Activated CD4-positive, alpha-beta memory T cell treated with anti-CD3 and anti-CD28 coated beads, Interleukin-2, amount 10 ng/mL, durations not matched to agents 7 days and 5 days (primary cell): ENCODE measurements at places on chromosomes 11 and 22. TPM values are rescaled to one million over a fixed set of nuclear protein-coding genes. Genes with fewer than 3 reads are reported as not detected.

- no peaks in the 10 kb centered on the region for H3K36me3 ChIP-seq
- H3K27ac ChIP-seq = no peak overlapping the region
- no peak overlapping the region for H3K4me3 ChIP-seq
- DNase-seq = no peak
- peaks cover 3% of the 10 kb centered on the region for H3K4me1 ChIP-seq
- no peaks in the 10 kb centered on the region for H3K27me3 ChIP-seq
Observed at GRCh38 chr11:64119700-64120099, 46.2 kb downstream of the MACROD1 start.

DNA sequence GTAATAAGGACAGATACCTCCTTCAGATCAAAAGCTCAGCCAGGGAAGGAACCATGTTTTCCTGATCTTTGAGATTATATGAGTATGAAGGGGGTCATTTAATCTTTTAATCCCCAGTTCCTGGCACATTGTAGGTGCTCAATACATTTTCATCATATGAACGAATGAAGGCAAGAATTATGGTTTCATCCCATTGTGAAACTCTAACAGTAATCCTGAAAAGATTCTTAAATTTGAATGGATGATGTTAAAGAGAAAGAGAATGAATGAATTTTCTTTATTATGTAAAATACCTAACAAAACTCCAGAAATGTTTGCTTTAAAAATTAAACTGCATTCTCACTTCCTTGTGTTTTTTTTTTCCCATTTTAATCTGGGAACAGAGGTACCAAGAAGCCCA is 162.2 kb upstream of the MTMR2 start:
- no peak overlapping the region for H3K4me3 ChIP-seq
- H3K27me3 ChIP-seq = no peaks in the 10 kb centered on the region
- no peak for DNase-seq
- no peak overlapping the region for H3K27ac ChIP-seq
- H3K36me3 ChIP-seq = peaks cover 35% of the 10 kb centered on the region
- H3K4me1 ChIP-seq = peaks cover under 1% of the 10 kb centered on the region

DNA sequence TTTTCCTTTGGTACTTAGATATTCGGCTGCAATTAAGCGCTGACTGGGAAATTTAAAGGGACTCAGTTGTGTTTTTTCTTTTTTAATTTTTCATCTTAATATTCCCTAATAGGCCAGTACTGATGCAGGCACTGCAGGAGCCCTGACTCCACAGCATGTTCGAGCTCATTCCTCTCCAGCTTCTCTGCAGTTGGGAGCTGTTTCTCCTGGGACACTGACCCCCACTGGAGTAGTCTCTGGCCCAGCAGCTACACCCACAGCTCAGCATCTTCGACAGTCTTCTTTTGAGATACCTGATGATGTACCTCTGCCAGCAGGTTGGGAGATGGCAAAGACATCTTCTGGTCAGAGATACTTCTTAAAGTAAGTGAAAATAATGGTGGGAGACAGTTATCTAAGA is 3.8 kb downstream of the YAP1 start:
- H3K27ac ChIP-seq = no peak overlapping the region
- peaks cover 2% of the 10 kb centered on the region for H3K36me3 ChIP-seq
- H3K4me1 ChIP-seq = peaks cover 16% of the 10 kb centered on the region

GRCh38 chr22:32334660-32335365 is 22.9 kb upstream of the RFPL3 start:
- H3K4me3 ChIP-seq = no peak overlapping the region
- no peak overlapping the region for H3K27ac ChIP-seq
- no peaks in the 10 kb centered on the region for H3K36me3 ChIP-seq
- no peaks in the 10 kb centered on the region for H3K4me1 ChIP-seq
- peaks cover 8% of the 10 kb centered on the region for H3K27me3 ChIP-seq

DNA sequence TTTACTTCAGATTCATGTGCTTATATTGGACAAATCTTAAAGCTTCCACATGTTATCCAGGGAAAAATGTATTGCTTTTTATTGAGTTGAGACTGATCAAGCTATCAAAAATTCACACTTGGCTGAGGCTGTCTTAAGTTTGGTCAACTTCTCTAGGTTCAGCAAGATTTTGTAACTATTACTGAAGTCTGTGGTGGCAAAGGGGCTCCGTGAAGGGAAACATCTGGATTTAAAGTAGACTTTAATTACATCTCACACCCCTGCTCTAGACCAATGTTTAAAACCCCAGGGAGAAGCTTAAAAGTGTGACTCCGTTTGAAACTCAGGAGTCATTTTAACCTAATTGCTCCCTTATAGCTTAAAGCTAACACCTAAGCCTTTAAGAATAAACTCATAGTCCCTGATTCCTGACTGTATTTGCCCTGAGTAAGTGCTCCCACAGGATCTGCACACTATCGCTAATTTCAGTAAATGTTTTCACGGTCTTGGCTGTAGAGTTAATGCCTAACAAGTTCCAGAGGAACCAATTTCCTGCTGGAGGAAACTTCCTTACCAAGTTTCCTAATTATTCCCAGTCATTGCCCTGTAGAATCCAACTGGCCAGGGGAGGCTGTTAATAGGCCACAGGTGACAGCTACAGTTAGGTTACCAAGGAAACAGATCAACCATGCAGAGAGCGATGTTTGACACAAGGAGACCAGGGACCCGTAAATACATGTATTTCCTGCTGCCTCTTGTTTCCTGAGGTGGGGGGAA is 40.5 kb downstream of the OR10A6 start:
- H3K36me3 ChIP-seq = no peaks in the 10 kb centered on the region
- H3K27ac ChIP-seq = no peak overlapping the region
- H3K27me3 ChIP-seq = peaks cover 9% of the 10 kb centered on the region
- no peak for DNase-seq

GRCh38 chr22:19645391-19645790 is 68.9 kb upstream of the SEPTIN5 start:
- H3K27me3 ChIP-seq = peaks cover 27% of the 10 kb centered on the region
- no peak overlapping the region for H3K4me3 ChIP-seq
- DNase-seq = no peak
- no peak overlapping the region for H3K27ac ChIP-seq
- H3K36me3 ChIP-seq = peaks cover 10% of the 10 kb centered on the region

- peak overlapping the region; percentile 40 for H3K4me3 ChIP-seq
- peaks cover 15% of the 10 kb centered on the region for H3K36me3 ChIP-seq
- H3K27ac ChIP-seq = no peak overlapping the region
- no peaks in the 10 kb centered on the region for H3K27me3 ChIP-seq
- peak; percentile 82 for DNase-seq
Observed at GRCh38 chr22:30920407-30920806, 48.2 kb downstream of the MORC2 start.

DNA sequence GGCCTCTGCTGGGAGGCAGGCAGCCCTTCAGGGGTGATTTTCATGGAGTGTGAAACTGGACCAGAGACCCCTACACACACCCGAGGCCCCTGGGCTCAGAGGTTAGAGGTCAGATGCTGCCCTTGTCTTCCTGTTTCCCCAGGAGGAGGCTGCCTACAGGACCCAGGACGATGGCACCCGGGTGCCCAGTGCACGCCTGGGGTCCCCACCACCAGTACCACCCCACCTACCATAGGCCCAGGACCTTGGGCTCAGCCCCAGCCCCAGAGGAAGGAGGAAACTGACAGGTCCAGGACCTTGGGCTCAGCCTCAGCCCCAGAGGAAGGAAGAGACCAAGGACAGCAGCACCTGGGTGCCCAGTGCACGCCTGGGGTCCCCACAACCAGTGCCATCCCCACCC is 79.2 kb downstream of the BRD1 start:
- no peak for DNase-seq
- H3K27me3 ChIP-seq = peaks cover 22% of the 10 kb centered on the region
- no peak overlapping the region for H3K27ac ChIP-seq
- H3K36me3 ChIP-seq = peaks cover 3% of the 10 kb centered on the region

DNA sequence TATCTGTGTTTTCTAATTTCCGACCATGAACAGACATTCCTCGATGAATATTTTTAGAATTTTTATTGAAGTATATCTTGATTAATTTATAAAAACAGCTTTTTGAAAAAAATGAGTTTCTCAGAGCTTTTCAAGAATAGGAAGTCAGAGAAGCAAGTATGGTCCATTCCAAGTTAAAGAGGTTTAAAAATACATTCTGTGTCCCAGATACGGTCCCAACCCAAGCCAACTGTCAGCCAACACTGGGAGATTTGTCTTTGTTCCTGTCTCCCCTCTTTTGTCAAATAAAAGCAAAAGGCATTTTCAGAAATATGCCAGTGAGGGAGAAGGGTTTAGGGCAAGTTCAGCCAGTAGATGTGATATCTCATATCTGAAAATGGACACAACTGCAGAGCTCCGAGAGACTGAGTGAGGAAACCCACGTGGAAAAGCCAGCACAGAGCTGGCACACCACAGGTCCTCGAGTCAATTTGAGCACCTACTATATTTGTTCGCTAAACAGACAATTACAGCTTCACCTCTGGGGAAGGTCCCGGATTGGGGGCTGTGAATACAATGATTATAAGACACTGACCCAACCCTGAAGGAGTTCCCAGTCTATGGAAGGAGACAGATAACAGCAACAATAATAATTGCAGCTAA is 59.8 kb downstream of the C11orf91 start:
- H3K4me3 ChIP-seq = no peak overlapping the region
- H3K4me1 ChIP-seq = peaks cover 2% of the 10 kb centered on the region
- DNase-seq = no peak
- H3K36me3 ChIP-seq = no peaks in the 10 kb centered on the region

GRCh38 chr11:16809886-16810668 is 71.6 kb downstream of the C11orf58 start:
- peaks cover 8% of the 10 kb centered on the region for H3K4me1 ChIP-seq
- no peaks in the 10 kb centered on the region for H3K36me3 ChIP-seq
- DNase-seq = no peak
- no peak overlapping the region for H3K27ac ChIP-seq
- no peaks in the 10 kb centered on the region for H3K27me3 ChIP-seq
- H3K4me3 ChIP-seq = no peak overlapping the region

DNA sequence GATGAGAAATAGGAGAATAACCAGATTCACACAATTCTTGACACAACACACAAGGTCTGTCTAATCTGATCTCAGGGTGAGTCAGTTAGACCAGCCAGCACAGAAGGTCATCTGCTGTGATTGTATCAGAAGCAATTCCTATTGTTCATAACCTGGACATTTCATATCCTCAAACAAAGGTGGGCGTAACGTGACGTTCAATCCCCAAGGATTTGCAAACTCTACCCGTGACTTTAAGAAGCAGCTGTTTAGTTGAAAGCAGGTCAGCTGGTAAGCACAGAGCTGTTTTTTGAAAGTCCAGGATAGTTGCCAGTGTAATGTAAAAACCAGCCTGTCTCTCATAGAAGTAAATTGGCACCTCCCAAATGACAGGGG is 385.1 kb downstream of the DCDC1 start:
- H3K4me1 ChIP-seq = no peaks in the 10 kb centered on the region
- H3K27me3 ChIP-seq = no peaks in the 10 kb centered on the region
- H3K36me3 ChIP-seq = no peaks in the 10 kb centered on the region
- no peak overlapping the region for H3K4me3 ChIP-seq
- no peak overlapping the region for H3K27ac ChIP-seq
- DNase-seq = no peak

DNA sequence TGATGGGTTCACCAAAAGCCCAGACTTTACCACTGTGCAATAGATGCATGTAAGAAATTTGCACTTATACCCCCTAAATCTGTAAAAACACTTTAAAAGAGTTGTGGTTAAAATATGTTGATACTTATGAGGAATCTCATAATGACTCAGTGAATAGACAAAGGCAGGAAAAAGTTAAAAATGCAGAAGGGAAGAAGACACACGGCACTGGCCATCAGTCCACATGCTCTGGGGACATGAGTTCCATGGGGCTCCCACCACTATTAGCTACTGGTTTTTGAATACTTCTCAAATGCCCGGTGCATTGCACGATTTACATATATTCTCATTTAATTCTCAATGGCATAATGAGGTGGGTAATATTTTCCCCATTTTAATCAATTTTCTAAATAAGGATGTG is 59.3 kb upstream of the BLID start:
- no peak overlapping the region for H3K27ac ChIP-seq
- no peaks in the 10 kb centered on the region for H3K4me1 ChIP-seq
- H3K27me3 ChIP-seq = no peaks in the 10 kb centered on the region
- no peaks in the 10 kb centered on the region for H3K36me3 ChIP-seq
- no peak overlapping the region for H3K4me3 ChIP-seq

GRCh38 chr22:28498044-28498443 is 181.6 kb downstream of the TTC28 start:
- no peak for DNase-seq
- no peaks in the 10 kb centered on the region for H3K36me3 ChIP-seq
- peaks cover 45% of the 10 kb centered on the region for H3K27me3 ChIP-seq
- no peaks in the 10 kb centered on the region for H3K4me1 ChIP-seq
- no peak overlapping the region for H3K27ac ChIP-seq
- H3K4me3 ChIP-seq = no peak overlapping the region

DNA sequence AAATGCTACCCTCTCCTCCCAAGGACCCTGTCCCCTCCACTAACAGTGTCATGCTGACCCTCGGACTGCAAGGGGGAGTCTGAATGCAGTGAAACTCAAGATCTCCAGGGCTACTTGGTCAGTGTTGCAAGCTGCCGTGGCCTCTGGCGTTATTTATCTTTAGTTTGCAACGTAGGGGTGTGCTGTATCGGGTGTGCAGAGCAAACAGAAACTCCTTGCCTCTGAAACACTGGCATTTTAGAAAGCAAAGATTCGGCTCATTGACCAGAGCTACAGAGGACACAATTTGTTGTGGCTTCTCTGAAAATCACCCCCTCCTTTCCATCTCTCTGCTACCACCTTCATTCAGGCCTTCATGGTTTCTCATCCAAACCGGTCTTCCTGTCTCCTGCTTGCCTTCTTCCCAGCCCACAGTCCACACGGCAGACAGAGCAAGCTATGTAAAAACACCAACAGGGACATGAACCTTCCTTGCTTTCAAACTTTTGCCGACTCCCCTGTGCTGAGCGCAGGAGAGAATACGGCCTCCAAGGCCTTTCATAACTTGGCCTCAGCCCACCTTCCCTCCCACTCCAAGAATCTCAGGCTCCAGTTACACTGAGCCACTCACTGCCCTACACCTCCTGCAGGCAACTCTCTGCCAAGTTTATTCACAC is 14.9 kb downstream of the FZD4 start:
- DNase-seq = no peak
- no peak overlapping the region for H3K27ac ChIP-seq
- H3K36me3 ChIP-seq = no peaks in the 10 kb centered on the region
- H3K4me3 ChIP-seq = no peak overlapping the region
- H3K4me1 ChIP-seq = no peaks in the 10 kb centered on the region
- peaks cover 4% of the 10 kb centered on the region for H3K27me3 ChIP-seq

DNA sequence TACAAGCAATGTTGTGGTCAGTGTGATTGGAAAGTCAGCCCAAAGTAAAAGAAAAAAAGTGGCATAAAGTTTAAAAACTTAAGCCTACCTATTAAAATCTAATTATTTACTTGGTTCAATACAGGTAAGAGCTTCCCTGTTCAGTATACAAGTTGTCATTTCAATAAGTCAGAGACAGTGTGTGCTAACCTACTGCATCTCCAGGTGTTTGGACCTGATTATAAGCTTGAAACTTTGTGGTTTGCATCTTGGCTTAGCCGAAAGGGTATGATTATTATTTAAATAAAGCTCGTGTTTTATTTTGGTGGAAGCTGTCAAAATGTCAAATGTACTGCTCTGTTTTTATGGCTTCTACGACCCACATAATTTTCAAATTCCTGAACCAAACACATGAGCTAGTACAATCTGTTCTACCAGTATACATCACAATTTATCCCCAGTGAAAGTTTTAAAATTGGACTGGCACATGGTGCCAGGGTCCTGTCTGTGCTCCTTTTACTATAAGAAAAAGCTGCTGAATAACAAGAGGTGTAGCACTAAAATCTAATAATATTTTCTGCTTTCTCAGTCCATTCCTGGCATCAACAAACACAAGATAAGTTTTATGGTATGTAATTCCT is 103.9 kb upstream of the ANO3 start:
- no peaks in the 10 kb centered on the region for H3K27me3 ChIP-seq
- H3K4me1 ChIP-seq = no peaks in the 10 kb centered on the region
- H3K4me3 ChIP-seq = no peak overlapping the region
- H3K36me3 ChIP-seq = no peaks in the 10 kb centered on the region
- no peak overlapping the region for H3K27ac ChIP-seq
- DNase-seq = no peak

TSPAN32 gene
- total RNA-seq = 48.0 TPM

CNGA4 gene
- total RNA-seq = 0.30 TPM

FGF4 gene
- not detected for total RNA-seq
